ENCODE measurements at places on chromosomes 1 and 21.

DNA sequence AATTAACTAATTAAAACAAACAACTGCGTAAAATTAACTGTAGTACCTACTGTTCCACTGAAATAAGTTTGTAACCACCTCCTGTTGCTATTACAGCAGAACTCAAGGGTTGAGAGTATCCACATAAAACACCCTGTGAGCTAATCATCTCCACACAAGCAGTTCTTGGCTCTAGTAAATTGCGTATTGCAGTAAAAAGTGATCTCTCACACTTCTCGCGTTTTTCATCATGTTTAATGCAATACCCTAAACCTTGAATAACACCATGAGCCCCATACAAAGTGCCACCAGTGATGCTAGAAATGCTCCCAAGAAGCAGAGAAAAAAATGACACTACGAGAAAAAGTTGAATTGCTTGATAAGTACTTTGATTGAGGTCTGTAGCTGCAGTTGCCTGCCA lies 29.3 kb upstream of the CEP350 start:
- no peak for DNase-seq

GRCh38 chr1:173148971-173149370 lies 58.2 kb downstream of the TNFSF4 start:
- no peak for DNase-seq

DNA sequence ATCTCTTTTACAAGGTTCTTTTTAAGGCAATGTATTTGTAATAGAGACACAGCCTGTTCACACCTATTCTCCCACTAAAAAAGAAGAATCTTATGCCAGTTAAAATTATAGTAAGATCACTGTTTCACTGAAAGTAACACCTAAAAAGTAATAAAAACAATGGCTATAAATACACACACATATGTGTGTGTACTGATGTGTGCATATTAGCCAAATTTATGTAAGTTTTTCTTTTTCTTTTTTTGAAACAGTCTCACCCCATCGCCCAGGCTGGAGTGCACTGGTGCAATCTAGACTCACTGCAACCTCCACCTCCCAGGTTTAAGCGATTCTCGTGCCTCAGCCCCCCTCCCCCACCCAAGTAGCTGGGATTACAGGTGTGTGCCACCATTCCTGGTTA lies 56.8 kb upstream of the SLC30A10 start:
- no peak for DNase-seq

DNA sequence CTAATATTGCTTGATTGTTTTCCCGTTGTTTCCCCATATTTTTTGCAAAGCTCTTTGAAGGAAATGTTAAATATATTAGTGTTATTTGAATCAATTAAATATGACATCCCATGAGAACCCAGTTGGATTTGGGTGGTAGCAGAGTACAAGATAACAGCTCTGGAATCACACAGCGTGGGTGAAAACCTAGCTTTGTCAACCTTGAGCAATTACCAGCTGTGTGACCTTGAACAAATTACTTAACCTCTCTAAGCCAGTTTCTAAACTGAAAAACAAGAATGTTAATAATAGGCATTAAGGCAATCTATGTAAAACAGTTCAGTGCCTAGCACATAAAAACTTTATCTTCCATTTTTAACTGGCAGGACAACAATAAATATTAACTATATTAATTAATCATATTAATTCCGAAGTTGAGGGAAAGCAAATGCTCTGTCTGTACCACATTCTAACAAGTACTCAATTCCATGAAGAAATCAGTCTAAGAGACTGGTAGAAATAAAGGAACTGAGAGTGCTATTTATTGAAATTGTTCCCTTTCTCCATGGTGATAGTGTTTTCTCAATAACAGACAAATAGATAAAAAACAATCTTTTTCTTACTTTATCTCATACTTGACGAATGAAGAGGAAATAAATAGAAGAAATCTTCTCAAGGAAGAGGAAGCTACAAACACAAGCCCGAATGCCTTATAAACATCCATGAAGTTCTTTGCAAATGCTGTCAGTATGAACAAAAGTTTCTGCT lies 27.0 kb downstream of the DNASE2B start:
- no peak for DNase-seq

- DNase-seq = no peak
Observed at GRCh38 chr1:161827786-161828185, 61.7 kb downstream of the ATF6 start.

GRCh38 chr1:183676586-183677189 lies 23.6 kb upstream of the APOBEC4 start:
- no peak for DNase-seq

DNA sequence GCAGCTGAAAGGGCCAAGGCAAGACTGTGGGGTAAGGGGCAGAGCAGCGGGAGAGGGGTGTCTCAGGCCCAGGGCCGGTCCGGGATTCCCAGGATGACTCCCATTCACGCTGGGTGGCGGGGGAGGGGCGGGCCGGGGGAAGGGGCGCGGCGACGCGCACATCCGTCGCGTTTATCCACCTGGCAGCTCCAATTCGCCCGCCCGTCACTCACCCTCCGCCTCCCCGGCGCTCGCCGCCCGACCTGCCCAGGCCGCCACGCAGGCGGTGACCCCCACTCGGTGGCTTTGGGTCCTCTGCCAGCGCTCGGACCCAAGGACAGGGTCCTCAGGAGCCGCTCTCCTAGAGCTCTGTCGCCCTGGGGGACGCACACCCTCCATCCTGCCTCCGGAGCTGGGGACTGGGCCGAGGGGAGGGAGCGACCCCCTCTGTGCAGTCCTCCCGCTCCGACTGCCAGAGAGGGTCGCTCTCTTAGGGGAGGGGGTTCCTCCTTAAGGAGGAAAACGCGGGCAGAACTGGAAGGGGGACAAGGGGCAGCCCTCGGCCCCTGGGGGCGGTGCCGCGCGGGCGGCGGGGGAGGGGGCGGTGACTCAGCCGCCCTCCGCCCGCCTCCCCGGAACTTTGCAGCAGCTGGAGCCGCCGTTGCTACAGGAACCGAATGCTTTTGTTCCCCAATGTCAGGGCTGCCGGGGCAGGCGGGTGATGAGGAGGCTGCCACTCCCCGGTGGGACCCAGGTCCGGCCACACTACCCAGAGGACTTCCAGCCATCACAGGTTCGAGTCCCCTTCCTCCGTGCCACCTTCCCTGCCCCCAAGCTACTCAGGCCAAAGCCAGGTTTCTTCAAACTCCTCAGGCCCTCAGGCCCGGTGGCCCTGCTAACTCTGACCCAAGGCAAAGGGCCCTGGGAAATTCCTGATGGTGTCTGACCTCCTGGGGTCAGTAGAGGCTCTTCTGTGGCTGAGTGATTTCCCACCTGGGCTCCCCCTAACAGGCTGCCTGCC lies 3.4 kb downstream of the ADGRB2 start:
- DNase-seq = peak; percentile 64
